ENCODE measurements at places on chromosomes 3 and 15.

DNA sequence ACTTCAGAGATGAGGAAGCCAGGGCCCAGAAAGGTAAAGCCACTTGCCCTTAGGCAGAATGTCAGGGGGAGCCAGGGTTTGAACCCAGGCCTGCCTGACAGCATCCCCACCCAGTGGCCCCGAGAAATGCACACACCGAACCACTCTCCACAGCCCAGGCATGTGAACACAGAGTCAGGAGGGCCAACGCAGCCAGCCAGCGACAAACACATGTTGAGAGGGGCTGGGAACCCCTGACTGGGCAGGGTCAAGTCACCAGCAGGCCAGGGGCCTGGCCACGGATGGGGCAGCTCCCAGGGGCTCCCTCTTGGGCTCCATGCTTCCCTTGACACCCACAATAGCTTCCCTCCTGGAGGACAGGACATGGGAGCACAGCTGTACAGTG is 5.1 kb upstream of the GRIP2 start:
- DNase-seq = no peak

DNA sequence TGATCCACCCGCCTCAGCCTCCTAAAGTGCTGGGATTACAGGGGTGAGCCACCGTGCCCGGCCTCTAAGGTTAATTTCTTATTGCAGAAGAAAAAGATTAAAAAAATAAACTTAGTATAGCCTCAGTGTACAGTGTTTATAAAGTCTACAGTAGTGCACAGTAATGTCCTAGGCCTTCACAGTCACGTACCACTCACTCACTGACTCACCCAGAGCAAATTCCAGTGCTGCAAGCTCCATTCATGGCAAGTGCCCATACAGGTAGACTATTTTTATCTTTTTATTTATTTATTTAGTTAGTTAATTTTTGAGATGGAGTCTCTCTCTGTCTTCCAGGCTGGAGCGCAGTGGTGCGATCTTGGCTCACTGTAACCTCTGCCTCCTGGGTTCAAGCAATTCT is 3.2 kb upstream of the FLNB start:
- DNase-seq = no peak

DNA sequence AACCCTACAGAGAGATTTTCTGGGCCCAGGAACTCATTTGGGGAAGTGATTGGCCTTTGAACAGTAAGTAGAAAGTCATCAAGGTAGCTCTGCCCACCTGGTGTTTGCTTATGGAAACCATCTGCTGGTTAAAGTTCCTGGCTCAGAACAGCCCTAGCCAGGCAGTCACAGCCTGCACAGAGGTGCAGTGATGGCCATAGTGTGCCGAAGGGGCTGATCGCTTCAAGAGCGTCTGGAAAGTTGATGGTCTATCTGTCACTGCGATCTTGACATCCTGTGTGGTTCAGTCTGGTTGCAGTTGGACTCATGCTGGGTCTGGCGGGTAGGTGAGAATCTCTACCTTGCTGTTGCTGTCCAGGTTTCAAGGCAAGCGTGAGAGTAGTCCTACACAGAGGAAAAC is 151.6 kb downstream of the SLCO3A1 start:
- DNase-seq = no peak

GRCh38 chr3:126901631-126902030 is 81.3 kb upstream of the PLXNA1 start:
- no peak for DNase-seq

- no peak for DNase-seq
Measured at GRCh38 chr3:189516039-189516438, 115.2 kb upstream of the TP63 start.

DNA sequence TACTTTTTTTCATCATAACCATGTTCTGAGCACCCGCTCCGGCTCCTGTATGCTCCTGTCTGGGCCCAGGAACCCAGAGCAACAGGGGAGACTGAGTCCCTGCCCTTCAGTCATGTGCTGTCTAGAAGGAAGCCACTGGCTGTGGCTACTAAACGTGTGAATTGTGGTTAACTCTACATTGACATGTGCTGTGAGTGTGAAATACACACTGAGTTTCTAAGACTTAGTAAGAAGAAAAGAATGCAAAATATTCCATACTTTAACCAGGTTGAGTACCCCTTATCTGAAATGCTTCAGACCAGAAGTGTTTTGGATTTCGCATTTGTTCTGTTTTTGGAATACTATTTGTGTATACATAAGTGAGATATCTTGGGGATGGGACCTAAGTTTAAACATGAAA is 42.8 kb upstream of the CGNL1 start:
- no peak for DNase-seq

GRCh38 chr3:127226946-127227842 is 34.3 kb downstream of the PRR23E start:
- DNase-seq = no peak

DNA sequence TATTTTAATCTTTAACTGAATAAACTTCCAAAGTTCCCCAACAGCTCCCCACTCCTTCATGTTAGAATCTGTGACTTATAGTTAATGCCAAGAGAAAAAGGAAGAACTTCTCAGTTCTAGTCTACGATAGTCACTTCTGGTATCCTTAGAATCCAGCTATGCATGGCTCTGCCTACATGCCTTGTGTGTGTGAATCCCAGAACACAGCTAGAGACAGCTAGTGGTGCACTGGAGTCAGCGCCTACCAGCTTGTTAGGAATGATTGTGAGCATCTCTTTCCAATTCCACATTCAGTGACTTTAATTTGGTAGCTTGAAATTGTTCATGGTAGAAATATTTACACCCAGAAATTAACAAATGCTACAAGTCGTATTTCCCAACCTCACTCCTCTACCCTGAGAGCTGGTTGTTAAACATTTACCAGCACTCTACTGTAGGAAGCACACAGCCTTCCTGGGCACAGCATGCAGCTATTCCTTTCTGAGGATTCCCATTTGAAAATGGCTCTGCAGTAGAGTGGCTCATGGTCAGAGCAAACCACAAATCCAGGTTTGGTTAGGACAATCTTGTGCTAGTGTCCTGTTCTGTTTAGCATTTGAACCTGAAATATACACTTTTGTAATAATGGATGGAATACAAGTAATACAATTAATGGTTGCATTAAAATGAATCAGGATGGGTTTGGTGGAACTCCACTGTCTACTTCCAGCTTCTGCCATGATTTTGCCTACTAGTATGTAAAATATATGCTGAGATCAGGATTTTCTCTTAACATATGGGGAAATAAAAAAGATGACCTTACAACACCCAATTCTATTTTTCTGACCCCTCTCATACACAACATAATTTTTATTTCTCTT is 371.0 kb upstream of the GBE1 start:
- no peak for DNase-seq

GRCh38 chr15:34336991-34337556 is 507 bp downstream of the SLC12A6 start:
- DNase-seq = no peak

GRCh38 chr15:73796331-73796831 is 43.2 kb upstream of the INSYN1 start:
- DNase-seq = no peak

- no peak for DNase-seq
Measured at GRCh38 chr15:49301562-49301961, 121.5 kb upstream of the FGF7 start.

GRCh38 chr3:122974764-122975162 is 52.8 kb downstream of the SEMA5B start:
- DNase-seq = no peak

DNA sequence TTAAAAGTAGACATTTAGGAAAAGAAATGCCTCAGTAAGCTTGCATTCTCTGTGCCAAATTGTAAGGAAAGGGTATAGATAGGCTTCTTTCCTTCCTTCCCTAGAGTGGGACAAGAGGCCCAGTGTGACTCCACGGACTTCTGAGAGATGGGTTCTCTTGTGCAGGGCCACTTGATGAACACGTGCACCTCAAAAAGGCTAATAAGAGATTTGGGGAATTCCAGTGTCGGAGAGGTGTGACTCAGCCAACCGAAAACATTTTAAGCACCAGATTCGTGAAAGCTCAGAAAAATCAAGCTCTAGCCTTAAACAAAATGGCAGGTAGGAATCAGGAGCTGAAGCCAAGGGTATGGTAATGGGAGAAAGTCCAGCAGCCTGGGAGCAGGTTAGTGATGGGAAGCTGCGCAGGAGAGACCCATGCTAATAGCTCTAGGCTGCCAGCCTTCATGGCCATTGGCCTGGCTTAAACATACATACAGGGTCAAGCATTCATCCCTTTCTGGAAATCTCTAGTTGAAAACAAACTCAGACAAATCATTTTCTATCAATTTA is 56.2 kb downstream of the SV2B start:
- DNase-seq = no peak

DNA sequence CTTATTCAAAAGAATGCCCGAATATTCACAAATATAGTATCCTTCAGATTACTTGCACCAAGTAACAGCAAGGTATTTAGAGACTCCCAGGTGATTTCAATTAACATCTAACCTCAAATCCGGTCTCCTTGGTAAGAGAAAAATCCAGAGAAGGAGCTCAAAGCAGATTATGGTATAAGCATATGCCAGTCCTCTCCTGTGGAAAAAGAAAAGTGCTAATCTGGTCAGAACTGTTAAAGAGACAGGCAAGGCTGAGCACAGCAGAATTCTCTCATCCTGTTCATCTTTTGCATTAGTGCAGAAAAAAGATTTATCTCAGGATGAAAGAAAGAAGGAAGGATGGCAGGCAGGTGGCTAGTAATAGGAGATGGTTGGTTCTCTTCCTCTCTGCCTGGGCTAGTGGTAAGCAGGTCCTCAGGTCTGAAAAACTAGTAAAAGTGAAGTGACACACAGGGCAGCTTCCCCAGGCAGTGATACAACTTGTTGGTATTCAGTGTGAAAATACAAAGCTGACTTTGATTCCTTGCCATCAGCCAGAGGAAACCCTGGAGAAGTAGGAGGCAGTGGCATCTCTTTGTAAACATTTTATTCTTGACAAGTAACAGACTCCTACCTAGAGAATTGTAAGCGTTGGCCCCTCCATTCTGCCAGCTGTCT is 14.2 kb downstream of the ATXN7 start:
- no peak for DNase-seq

- no peak for DNase-seq
Measured at GRCh38 chr3:5250467-5251195, 63.1 kb downstream of the EDEM1 start.

DNA sequence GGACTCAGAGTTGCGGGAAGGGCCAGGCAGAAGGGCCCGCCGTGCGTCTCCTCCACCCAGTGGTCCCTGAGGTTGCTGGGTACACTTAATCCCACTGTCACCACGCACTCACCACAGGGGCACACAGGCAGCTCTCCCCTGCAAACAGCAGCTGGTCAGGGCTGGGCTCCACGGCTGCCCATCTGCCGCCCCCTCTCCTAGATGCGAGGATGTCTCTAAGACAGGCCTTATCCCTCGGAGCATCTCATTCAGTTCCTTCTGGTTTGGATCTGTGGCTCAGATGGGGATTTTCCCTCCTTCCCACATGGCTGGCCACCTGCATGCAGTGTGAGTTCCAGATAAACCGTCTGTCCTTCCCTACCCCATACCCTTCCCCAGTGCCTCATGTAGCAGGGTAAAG is 26.3 kb downstream of the MRPS11 start:
- no peak for DNase-seq

- DNase-seq = no peak
Measured at GRCh38 chr3:132872711-132873110, 150.5 kb upstream of the NPHP3 start.

- DNase-seq = no peak
Measured at GRCh38 chr3:35723480-35724097, 84.3 kb downstream of the ARPP21 start.

DNA sequence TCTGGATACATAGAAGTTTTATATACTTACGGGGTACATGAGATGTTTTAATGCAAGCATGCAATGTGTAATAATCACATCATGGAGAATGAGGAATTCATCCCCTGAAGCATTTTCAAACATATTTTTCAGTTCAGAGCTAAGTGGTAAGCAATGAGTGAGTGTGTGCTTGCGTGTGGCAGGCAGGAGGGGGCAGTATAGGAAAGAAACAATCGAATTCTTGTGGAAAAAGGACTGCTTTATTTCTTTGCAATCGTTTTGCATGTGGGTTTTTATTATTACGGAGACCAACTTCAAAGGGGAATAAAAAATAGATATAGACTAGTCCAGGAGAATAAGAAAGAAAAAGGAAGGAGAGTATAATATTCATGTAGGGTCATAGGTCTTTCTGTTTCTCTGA is 271.6 kb downstream of the CHL1 start:
- DNase-seq = no peak

- no peak for DNase-seq
Measured at GRCh38 chr15:63111481-63111880, 10.2 kb upstream of the LACTB start.

DNA sequence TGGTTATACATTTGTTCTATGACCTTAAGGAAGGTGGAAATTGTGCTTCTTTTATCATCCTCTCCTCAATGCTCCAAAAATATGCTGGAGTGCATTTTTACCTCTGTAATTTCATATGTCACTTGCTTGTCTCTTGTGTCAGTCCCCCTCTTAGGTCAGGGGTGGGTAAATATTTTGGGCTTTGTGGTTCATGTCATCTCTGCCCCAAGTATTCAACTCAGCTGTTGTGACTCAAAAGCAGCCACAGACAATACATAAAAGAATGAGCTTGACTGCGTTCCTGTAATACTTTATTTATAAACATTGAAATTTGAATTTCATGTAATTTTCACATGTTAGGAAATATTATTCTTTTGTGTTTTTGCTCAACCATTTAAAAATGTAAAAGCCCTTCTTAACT is 60.4 kb upstream of the SLC24A5 start:
- DNase-seq = no peak

- no peak for DNase-seq
Measured at GRCh38 chr15:68409736-68410370, 22.1 kb downstream of the ITGA11 start.

- peak; percentile 30 for DNase-seq
Measured at GRCh38 chr15:38389924-38390542, 63.9 kb upstream of the FAM98B start.

- DNase-seq = no peak
Measured at GRCh38 chr3:57826245-57826951, 70.3 kb downstream of the SLMAP start.

GRCh38 chr3:193704431-193704830 is 111.4 kb downstream of the OPA1 start:
- DNase-seq = no peak

- no peak for DNase-seq
Measured at GRCh38 chr3:9390265-9390888, 7.0 kb upstream of the SETD5 start.

DNA sequence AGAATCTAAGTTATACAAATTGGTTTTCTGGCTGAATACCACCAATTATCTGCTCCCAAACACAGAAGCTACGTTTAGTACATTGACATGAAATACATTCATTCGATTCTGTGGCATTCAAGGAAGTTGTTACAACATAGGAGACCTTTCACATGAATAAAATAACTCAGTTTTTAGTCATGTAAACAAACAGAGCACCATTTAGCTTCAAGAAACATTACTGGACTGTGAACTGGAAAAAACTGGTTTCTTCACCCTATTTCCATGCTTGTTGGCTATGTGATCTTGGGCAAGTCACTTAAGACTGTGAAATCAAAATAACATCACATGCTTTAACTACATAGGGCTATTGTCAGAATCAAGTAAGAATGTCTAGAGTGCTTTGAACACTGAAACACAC is 46.2 kb downstream of the NRG4 start:
- DNase-seq = no peak

GRCh38 chr3:158460926-158461325 is 110.1 kb upstream of the MLF1 start:
- no peak for DNase-seq

Data from LNCaP clone FGC (cell line).